Activated naive CD8-positive, alpha-beta T cell treated with anti-CD3 and anti-CD28 coated beads for 36 hours (primary cell): ENCODE measurements at places on chromosomes 1 and 21.

- DNase-seq, result no peak
These were observed 5.1 kb downstream of the HOOK1 start for GRCh38 chr1:59819566-59820438.

DNA sequence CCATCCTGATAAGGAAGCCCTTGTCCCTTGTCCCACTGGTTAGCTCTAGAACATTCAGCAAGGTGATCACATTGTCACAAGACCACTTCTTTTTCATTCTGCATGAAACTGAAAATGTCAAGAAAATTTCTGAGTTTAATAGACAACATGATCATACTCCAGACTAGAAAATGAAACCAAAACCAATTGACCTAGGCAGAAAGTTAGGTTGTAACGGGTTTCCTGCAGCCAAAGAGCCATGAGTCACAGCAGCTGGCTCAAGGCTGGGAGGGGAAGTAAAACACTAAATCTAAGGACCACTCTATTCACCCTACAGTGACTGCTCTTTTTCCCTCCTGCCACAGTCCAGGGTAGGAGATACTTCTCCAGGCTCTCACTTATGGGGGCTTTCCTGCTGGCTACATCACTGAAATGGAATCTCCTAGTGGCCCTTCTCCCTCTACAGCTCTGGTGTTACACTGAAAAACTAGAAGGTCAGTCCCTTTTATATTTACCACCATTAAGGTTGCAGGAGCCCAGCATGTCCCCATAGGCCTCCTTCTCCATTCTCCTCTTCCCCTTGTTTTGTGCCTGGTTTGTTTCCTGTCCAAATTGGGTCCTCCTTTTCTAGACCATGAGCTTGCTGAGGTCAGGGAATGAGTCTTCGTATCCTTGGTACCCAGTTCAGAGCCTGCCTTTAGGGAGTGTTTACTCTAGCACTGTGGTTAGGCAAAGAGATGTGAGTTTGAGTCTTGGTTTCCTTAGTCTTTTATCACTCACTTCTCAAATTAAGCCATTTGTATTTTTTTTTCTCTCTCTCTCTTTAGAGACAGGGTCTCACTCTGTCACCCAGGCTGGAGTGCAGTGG is 236.5 kb upstream of the JUN start:
- DNase-seq, result peak; percentile 42

- no peak for DNase-seq
These were observed 6.6 kb downstream of the EPHB2 start for GRCh38 chr1:22717037-22717760.

DNA sequence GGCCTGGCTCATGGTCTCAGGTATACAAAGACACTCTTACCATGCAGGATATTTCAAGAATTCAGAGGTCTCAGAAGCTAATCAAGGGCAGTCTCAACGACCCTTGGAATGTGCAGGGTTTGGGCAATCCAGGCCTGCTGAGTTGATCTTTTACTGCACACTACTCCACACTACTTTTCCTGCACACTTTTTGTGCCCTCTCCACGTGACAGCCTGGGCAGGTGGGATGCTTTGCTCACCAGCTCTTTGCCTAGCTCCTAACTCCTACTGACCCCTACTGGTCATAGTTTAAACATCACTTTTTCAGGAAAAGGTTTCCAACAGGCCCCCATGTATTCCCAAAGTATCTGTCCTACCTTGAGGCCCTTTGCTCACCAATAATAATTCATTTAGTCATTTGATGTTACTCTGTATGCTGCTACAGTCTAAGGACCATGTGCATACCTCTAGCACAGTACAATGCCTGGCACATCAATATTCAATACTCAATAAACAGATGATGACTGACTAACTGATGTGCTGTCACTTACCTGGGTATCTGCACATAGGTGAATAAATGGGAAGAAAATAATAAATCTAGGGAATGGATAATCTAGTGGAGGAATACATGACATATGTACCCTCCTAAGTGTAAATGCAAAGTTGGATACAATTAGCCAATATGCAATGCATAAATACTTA is 9.6 kb downstream of the DUSP23 start:
- DNase-seq, result no peak

DNA sequence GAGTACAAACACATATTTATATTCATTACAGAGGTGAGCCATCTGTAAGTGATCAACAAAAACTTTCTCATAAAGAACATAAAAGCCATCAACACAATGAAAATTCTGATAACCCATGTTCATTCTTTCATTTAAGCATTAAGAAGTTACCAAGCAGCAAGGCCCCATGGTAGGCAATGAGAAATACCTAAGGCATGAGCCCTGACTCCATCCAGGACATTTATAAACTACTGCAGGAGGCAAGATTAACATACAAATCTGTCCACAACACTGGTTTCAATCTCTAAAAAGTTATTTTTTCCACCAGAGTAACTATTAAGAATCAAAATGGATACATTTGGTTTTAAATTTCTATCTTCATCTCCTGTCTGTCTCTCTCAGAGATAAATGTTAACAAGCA is 76.1 kb downstream of the SIPA1L2 start:
- no peak for DNase-seq

DNA sequence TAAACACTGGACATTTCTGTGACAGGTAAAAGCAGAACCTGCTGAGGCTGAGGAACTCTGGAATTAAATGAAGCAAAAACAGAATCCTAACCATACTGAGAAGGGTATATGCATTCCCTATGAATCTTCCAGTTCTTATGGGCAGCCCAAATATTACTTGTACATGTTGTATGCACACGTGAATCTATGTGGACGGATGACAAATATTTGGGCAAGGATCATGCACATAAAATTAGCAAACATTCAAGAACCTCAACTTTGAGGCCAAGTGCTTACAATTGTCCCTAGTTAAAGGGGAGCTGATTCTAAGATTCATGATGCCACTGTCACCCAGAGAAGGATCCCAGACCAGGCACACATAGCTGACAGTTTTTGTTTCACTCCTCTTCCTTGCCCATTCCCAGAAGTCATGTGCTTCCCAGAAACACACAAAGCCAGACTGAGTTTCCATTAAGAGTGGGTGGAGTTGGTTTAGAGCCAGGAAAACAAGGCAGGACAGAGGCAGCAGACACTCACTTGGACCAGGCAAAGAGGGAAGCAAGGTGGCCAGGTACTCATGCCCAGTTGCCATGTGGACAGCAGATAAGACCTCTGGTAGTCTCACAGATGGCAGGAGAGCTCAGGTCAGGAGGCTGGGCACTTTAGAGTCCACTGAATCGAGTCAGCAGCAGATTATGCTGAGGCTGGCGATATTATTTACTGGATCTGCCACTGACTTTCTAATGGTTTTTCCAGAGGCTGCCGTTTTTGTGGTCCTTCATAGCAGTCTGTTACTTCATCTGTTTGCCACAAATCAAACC is 25.6 kb downstream of the AK2 start:
- no peak for DNase-seq

GRCh38 chr1:25067518-25068251 is 137.6 kb upstream of the RUNX3 start:
- DNase-seq, result no peak

- no peak for DNase-seq
These were observed 51.5 kb upstream of the WNT2B start for GRCh38 chr1:112457241-112457640.

DNA sequence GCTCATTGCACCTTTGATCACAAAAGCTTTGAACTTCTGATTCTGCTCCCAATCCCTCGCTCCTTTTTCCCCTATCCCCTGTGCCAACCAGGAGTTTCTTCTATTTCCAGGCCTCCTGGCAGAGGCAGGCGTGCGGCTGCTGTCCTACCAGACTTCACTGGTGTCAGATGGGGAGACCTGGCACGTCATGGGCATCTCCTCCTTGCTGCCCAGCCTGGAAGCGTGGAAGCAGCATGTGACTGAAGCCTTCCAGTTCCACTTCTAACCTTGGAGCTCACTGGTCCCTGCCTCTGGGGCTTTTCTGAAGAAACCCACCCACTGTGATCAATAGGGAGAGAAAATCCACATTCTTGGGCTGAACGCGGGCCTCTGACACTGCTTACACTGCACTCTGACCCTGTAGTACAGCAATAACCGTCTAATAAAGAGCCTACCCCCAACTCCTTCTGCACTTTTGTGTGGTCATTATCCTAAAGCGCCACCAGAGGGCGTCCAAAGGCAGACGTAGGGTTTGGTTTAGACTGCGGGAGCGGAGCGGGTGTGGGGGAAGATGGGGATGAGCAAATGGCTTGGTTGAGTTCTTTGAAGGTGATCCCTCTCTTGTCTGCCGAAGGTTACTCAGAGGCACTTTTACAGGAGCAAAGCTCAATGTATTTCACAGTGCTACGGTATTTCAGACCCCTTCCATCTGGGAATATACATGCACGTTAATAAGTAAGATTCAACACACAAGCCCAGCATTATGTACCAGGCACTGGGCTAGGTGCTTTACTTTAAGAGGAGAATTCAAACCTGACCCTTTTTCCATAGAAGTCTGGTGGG is 24.7 kb downstream of the HMGCS2 start:
- peak; percentile 50 for DNase-seq

GRCh38 chr1:119714583-119714982 is 2.8 kb downstream of the PHGDH start:
- DNase-seq, result no peak

GRCh38 chr1:41431490-41432350 is 52.8 kb downstream of the EDN2 start:
- no peak for DNase-seq

- no peak for DNase-seq
These were observed 37.3 kb upstream of the HYI start for GRCh38 chr1:43491061-43491460.

- DNase-seq, result no peak
These were observed 17.9 kb downstream of the CSRP1 start for GRCh38 chr1:201488830-201489589.

- no peak for DNase-seq
These were observed 23.6 kb downstream of the DYRK3 start for GRCh38 chr1:206658981-206659273.

DNA sequence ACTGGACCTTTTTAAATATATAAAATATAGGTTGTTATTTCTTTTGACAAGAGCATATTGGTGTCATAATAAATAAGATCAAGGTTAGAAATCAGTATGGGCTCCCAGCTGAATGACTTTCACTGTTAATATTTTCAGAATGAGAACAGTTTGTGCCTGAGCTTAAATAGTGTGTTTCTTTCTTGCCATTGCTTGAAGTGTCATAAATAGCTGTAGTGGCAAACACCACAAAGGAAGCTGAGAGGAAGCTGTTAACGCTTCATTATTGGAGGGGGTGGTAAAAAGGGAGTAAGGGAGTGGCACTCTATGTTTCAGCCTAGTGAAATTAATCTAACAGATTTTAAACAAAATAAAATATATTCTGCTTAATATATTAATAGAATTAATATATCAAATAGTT is 1089.8 kb upstream of the NCAM2 start:
- no peak for DNase-seq

GRCh38 chr21:42010507-42011495 is 641 bp upstream of the ZBTB21 start:
- peak; percentile 50 for DNase-seq

- no peak for DNase-seq
These were observed 75.2 kb downstream of the GFI1 start for GRCh38 chr1:92411511-92411910.

DNA sequence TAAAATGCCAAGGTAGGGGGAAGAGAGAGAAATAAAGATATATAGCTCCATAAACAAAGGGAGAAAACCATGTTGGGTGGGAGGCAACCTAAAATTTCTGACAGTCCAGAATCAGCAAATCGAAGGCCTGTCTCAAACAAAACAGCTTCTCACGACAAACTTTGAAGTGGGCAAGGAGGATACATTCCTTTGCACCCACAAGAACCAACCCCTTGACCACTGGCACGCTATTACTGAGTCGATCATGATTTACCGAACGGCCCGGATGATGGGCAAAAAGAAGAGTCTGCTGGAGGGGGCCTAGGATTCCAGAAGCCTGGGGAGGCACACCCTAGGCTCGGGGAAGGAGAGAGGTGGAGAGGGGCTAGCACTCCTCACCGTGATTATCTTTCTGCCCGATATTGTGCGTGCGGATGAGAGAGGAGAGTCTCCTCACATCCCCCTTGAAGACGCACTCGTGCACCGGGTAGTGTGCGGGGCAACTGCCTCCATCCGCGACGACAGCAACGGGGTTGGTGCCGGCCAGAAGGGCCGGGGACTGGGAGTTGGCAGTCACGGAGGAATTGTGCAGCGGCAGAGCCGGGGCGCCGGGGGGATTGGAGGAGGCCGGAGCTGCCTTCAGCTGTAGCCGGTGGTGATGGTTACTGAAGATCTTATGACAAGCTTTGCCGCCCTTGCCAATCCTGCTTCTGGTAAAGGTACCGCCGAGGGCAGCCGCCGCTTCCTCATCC is 756 bp downstream of the ANKRD13C start:
- DNase-seq, result peak; percentile 58

DNA sequence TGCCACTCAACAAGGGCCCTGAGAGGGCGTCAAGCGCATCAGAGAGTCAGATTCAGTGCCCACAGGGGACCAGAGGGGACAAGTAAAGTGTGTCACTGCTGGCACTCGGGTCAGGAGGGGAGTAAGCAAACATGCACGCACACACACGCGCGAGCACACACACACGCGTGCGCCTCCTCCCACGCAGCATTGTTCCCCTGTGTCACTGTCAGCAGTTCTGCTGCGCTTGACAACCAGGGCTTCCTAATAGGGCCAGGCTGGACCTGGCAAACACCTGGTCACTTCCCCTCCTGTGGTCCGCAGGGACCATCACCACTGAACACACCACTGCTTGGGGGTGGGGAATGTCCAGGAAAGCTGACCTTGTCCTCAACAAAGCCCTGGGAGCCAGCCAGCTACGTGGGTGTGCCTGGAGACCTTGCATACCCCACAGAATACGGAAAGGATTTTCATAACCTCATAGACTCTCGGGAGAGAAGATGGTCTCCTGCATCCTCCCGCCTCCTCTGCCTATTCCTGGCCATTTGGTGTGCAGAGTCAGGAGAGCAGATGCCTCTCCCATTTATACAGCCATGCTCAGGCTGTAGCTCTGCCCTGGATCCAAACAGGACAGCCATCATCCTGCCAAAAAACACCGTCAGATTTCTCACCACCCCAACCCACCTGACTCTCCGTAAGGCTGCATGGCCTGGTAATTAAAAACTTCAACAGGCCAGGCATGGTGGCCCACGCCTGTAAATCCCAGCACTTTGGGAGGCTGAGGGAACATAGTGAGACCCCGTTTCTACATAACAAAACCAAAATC is 73.2 kb downstream of the SSBP3 start:
- DNase-seq, result no peak

DNA sequence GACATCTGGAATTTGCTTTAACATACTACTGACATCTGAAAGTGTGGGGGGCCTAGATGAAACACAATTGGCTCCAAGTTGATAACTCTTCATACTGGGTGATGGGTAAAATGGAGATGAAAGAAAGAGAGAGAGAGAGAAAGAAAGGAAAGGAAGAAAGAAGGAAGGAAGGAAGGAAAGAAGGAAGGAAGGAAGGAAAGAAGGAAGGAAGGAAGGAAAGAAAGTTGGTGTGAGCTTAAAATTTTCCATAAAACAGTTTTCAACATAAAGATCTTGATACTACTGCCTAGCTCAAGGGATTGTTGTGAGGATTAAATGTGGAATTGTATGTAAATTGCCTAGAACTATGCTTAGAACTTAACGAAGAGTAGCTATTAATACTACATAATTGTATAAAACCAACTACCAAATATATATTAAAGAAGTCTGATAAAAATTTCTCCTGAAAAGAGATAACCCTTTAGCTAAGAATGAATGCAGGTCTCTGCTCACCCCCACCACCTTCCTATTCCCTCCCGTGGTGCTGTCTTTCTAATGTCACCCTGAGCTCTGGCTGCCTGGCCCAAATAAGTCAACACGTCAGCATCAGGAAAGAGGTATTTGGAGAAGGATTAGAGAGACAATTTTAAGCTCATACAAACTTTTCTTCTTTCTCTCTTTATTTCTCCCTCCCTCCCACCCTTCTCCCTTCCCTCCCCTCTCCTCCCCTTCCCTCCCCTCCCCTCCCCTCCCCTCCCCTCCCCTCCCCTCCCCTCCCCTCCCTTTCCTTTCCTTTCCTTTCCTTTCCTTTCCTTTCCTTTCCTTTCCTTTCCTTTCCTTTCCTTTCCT is 89.3 kb upstream of the SGIP1 start:
- DNase-seq, result no peak
